ENCODE measurements at places on chromosomes 4 and X. TPM values are rescaled to one million over a fixed set of nuclear protein-coding genes. Genes with fewer than 3 reads are reported as not detected.
A peak's percentile ranks its signal among the peaks of the same experiment; 100 is the strongest.

DNA sequence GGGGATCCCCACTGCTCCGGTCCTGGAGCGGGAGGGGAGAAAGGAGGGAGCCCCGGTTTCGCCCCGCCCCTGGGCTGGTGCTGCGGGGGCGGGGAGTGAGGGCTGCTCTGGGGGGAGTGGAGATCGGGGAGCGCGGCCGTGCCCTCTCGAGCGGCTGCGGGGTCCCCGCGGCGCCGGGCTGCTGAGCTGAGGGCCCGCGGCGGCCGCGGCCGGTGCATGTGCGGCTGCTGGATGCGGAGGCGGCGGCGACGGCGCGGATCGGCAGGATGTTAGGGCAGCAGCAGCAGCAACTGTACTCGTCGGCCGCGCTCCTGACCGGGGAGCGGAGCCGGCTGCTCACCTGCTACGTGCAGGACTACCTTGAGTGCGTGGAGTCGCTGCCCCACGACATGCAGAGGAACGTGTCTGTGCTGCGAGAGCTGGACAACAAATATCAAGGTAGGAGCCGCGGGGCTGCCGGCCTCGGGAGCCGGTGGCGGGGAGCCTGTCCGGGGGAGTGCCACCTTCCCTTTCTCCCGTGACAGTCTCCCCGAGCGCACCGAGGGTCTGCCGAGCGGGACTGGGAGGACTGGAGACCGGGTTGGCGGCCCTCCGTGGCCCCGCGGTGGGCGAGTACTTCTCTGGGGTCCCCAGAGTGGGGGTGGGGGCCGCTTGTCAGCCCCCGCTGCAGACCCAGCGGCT, at the start of gene ING2:
ING2 (plus strand) TSS at position 129 of the 681 bp plus-strand sequence; CDS start at position 267, 138 bp downstream.
- DNase-seq: peak; percentile 49

- no peak for DNase-seq
Measured at GRCh38 chrX:2547736-2548135, 47.0 kb upstream of the DHRSX start.

DNA sequence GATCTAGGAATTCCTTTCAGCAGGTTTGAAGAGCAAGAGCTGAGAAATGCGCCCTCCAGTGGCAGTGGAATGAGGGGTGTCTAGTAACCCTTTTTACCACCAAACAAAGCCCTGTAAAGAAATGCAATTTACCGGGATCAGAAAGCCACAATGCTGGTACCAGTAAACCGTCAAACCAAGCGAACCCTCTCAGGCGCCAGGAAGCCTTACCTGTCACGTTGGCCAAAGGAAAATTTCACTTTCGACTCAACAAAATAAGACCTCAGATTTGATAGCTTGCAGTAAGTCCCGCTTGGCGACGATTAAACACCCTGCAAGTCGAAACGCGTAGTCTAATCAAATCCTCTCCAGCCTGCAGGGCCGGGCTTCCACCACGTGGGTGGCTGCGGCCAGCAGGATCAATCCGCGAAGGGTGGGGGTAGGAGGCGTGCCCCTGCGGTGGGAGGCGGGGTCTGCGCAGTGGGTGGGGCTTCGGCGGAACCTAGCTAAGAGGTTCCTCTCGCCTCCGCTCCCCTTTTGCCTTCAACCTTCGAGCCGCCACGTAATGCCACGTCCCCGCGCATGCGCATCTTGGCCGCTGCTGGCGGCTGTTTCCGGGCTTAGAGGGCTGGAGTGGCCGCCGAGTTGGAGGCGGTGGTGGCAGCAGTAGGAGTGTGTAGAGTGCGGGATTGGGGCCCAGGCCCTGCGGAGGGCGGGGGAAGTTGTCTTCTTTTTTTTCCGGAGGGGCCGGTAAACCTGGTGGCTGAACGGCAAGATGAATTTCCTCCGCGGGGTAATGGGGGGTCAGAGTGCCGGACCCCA, at the start of gene USO1:
USO1 (plus strand) TSS at position 512 of the 801 bp plus-strand sequence; CDS start at position 755, 243 bp downstream.
- DNase-seq: peak; percentile 99

GRCh38 chrX:13043138-13043537, 1.3 kb downstream of the FAM9C start:
- DNase-seq: no peak

GRCh38 chrX:154369449-154370299, 4.8 kb downstream of the FLNA start:
- DNase-seq: peak; percentile 84

- DNase-seq: no peak
Measured at GRCh38 chrX:15160558-15161095, 109.3 kb downstream of the ASB9 start.

DNA sequence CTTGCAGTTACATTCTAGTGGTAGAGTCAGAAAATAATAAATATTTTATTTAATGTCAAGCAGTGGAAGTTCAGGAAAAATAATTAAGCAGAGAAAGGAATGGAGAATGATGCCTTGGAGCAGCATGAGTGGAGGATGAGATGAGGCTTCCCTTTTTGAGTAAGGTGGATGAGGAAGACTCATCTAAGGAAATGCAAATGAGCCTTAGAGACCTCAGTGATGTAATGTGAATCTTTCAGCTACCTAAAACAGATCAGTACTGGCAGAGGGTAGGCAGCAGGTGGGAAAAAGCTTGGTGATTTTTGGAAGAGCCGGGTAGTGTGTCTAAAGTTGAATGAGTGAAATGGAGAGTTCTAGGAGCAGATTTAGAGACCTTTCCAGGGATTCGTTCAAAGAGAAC, 118.2 kb downstream of the GRID2 start:
- no peak for DNase-seq

DNA sequence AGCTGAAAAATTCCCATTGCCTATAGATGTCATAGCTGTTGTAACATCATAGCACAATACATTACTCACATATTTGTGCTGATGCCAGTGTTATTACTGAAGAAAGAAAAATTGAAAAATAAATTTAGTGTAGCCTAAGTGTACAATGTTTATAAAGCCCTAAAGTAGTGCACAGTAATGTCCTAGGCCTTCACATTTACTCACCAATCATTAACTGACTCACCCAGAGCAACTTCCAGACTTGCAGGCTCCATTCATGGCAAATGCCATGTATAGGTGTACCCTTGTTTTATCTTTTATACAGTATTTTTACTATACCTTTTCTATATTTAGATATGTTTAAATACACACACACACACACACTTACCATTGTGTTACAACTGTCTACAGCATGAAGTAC, 265.4 kb upstream of the MAGEB18 start:
- DNase-seq: no peak

The POU4F2 gene
- total RNA-seq: not detected

The RXFP1 gene
- total RNA-seq: not detected

The CT45A5 gene
- total RNA-seq: not detected

The TNIP2 gene
- total RNA-seq: 32.5 TPM

The SLC16A2 gene
- total RNA-seq: 16.2 TPM

The GPRIN3 gene
- total RNA-seq: not detected

Measured in mammary epithelial cell (primary cell).